ENCODE measurements at places on chromosomes 11 and 22.

DNA sequence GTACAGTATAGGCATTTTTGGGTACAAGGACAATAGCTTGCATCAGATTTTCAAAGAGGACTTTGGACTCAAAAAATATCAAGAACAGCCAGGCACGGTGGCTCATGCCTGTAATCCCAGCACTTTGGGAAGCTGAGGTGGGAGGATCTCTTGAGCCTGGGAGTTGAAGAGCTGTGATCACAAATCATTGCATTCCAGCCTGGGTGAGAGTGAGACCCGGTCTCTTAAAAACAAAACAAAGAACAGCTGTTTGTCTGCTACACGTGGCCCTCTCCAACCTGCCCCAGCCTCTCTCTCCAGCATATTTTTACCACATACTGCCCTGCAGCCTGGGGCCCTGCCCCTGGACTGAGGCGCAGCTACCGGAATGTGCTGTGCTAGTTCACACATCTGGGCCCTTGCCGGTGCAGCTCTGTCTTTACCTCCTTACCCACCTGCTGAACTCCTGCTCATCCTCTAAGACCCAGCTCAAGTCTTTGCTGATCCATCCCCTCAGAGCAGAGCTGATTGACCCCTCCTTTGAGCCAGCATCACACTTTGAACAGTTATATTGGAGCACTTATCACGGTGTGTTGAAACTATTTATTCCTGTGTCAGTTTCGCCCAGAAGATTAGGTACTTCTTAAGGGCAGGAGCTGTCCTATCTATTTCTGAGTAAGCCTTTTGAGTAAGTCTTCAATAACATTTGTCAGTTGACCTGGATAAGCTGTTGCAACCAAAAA is 29.4 kb downstream of the GRIK4 start:
- no peak for DNase-seq

DNA sequence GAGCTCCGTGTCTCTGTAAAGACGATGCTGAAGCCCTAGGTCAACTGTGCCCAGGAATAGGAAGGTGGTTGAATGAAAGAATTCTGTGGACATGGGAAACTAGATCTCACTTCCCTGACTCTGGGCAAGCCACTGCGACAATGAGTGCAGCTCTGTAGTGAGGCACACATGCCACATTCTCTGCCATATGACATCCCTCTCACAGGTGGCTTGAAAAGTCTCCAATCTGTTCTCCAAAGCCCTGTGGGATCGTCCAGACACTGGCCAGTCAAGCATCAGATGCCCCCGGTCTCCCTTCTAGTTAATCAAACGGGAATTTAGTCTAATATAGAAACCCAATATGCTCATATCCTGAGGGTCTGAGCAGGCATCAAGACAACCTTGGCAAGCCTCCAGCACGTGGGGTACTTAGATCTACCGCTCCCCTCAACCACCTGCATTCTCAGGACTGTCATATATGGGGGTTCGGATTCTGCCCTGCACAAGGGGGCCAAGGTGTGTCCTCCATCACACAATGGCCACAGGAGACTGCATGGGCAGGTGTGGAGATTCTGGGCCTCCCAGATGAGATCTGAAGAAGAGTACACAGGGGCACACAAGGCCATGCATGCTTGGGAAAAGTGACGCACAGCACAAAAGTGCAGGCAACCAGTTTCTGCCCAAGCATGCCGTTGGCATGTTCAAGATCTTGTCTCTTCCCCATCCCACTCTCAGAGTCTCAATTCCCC is 11.9 kb downstream of the DKK3 start:
- no peak for DNase-seq

- no peak for DNase-seq
Measured at GRCh38 chr11:45796461-45796861, 8.5 kb upstream of the SLC35C1 start.

GRCh38 chr22:45932071-45932470 is 44.9 kb downstream of the WNT7B start:
- no peak for DNase-seq

DNA sequence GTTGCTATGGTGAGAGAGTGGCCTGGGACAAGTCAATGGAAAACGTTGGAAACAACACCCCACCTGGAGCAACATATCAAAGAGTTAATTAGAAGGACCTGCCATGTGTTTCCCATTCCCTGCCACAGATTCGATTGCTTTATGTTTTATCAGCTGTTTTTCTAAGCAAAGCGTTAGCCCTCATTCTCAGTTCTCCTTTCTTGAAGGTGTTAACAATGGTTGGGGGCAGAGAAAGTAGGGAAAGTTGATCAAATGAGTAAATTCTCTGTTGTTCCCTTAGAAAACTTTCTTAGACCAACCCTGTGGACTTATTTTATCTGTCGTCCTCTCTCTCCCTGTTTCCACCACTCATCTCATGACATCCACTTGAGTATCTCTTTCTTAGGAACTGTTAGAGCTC is 102.5 kb downstream of the ADAMTS15 start:
- no peak for DNase-seq

DNA sequence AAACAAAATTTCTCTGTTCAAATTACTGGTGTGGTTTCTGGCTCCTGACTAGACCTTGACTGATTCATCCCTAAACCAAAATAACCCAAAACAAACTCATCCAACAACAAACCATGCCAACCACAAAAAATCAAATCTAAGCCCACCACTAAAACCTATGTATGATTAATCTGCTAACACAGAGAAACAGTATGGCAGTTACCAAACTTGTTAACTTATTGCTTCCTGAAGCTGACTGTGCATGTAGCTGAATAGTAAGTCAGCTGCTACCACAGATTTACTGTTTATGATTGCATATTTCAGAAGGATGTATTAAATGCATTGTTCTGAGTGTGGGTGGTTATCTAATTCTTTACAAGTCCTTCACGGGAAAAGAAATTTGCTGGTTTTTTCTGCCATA is 231.1 kb downstream of the SWAP70 start:
- DNase-seq: no peak

- no peak for DNase-seq
Measured at GRCh38 chr11:120893440-120894201, 130.3 kb upstream of the TBCEL start.

- no peak for DNase-seq
Measured at GRCh38 chr11:75277991-75278790, 37.6 kb downstream of the TPBGL start.

GRCh38 chr11:86150847-86151173 is 81.9 kb upstream of the PICALM start:
- no peak for DNase-seq

DNA sequence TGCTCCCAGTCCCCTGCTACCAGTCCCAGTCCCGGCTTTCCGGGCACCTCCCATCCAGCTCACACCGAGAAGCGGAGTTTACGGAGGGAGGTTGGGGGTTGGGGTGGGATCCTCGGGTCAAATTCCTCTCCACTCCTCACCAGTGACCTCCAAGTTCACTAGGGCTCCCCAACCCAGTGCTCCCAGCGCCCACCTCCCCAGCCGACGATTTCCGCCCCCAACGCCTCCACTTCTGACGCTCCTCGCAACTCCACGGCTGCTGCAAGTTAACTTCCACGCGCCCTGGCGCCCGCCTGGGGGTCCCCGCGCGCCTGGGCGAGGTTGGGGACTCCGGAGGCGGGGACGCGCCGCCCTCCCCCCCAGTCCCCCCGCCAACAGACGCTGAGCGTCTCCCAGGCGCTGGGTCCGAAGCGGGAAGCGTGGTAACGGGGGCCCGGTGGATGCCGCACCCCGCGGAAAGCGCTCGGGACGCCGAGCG is 526 bp downstream of the TPST2 start:
- no peak for DNase-seq

DNA sequence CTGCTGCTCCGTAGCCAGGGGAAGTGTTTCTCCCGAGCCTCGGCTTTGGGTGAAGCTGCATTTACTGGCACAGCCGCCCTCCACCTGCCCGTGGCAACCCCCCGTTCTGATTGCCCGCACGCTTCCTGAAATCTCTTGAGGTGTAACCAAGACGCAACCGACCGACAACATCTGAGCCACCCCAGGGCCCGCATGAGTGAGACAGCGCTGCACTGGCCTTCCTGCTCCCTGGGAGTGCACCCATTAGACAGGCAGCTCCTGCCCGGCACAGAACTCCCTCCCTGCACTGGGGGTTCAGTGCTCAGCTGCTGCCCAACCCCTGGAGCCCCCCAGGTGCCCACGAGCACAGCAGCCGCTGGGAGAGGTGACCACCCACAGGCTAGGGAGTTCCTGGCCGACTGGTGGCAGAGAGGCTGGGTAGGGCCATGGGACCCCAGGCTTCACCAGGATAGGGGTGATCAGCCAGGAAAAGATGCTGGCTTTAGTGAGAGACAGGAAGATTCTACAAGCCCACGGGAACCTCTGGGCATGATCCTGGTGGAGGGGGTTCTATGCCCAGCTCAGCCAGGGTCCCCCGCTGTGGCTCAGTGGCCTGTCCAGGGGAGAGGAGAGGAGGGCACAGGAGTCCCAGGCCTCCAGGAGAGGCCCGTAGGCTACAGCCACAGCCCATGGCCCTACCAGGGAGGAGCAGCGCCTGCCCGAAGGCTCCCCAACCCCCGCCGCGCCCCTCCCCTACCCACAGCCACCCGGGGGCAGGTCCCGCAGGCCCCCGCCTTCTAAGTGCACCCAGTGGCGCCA is 14.6 kb downstream of the PLXNB2 start:
- no peak for DNase-seq

DNA sequence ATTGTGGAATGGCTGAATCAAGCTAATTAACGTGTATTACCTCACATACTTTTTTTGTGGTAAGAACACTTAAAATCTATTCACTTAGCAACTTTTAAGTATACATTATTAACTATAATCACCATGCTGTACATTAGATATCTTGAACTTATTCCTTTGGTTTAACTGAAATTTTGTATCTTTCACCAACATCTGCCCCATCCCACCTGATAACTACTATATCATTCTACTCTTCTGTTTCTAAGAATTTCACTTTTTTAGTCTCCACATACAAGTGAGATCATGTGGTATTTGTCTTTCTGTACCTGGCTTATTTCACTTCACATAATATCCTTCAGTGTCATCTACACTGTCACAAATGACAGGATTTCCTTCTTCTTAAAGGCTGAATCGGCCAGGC is 17.1 kb upstream of the VWA5A start:
- DNase-seq: no peak

DNA sequence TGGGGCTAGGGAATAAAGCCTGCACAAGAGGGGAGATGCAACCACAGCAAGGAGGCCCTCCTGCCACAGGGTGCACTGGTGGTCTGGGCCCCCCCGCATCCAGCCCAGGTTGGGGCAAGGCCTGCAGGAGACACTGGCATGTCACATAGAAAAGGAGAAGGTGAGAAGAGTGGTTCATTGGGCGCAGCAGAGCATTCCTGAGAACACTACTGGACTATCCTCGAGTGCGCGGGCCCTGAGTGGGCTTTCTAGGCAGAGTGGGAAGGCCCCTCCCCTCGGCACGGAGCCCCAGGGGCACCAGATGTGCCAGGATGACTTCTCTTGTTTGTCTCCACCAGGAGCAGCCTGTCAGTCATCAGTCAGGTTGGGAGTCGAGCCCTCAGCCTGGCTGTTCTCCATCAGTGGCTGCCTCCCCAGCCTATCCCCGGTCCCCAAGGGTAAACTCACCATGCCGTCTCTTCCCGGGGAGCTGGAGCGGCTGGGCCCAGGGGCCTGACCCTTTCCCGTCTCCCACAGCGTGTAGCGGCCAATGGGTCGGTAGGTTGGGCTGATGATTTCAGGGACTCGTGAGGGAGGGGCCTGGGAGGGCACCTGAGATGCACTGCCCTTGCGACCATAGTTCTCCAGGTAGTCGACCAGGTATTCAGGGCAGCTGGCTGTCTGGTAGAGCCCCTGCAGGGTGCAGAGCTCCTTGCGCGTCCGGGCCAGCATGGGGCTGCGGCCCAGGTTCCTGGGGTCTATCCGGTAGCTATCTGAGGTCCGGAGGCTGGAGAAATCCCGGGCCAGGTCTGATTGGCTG is 9.0 kb downstream of the USP2 start:
- DNase-seq: no peak

DNA sequence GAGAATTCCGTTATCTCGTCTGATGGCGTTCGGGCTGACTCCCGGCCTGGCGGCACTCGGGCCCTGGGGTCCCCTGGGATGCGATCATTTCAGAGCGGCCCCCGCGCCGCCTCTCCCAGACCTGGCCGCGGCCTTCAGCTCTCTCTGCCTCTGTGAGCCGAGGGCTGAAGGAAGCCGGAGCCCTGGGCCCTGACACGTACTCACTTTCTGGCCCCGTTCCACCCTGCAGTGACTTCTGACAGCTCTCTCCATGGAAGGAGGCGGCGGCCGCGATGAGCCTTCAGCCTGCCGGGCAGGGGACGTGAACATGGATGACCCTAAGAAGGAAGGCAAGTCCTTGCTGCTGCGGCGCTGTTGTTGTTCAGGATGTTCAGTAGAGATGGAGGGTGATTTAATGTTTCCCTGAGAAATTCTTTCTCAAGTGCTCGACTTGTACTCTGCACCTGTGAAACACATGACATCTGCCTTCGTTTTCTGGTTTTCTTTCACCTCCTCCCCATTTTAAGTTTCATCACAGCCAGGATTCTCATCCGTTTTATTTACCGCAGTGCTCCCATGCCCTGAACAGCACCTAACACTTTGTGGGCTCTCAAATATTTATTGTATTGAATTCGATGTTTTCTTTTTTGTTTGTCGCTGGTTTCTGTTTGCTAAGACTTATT is 612 bp downstream of the GTSE1 start:
- DNase-seq: no peak

DNA sequence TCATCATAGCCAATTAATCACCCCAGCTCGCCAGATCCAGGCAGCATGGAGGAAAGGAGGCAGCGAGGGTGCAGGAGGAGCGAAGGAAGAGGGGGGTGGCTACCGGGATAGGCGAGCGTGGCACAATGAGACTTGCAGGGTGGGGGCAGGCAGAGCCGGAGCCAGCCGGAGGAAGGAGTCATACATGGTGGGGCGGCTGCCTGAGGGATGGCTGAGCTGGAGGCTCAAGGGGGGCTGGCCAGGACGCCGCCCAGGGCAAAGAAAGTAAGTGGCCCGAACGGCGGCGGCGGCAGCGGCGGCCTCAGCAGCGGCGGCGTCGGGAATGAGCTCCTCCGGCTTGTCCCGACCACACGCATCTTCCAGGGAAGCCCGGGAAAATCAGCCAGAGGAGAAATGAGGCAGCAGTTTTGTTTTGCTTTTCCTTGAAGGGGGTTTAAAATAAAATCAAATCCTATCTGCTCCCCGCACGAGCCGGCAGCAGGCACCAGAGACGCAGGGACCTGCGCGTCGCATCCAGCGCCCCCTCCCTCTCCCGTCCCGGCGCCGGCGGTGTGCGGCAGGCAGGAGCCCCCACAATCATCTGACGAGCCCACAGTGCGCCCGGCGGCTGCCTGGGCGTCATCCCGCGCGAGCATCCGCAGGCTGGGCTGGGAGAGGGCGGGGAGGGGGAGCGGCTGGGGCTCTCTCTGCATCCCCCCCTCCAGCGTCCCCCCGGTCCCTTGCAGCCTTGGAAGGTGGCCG is 263.6 kb downstream of the CTTN start:
- no peak for DNase-seq

GRCh38 chr22:44405661-44406060 is 92.4 kb downstream of the RTL6 start:
- DNase-seq: no peak

- DNase-seq: no peak
Measured at GRCh38 chr11:70169127-70169526, 34.0 kb upstream of the FADD start.

DNA sequence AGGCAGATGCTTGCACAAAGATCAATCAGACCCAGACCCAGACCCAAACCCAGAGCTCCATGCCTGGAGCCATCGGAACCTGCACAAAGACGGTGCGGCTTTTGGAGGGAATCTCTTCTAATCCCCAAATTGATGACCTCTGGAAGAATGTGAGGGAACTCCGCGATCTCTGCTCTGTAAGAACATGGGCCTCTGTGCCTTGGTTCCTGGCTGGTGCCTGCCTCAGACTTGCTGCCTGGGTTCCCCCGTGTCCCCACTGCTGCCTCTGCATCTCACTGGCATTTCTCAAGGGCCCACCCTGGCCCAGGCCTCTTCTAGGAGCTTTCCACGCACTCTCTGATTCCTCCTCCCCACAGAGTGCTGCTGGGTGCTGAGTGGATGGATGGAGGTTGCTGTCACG is 1044.4 kb downstream of the TBC1D22A start:
- DNase-seq: no peak

All from stimulated activated CD8-positive, alpha-beta memory T cell treated with anti-CD3 and anti-CD28 coated beads, Interleukin-15, amount 100 ng/mL, for 1 hour (primary cell).